ENCODE measurements at places on chromosomes 12 and 14.

DNA sequence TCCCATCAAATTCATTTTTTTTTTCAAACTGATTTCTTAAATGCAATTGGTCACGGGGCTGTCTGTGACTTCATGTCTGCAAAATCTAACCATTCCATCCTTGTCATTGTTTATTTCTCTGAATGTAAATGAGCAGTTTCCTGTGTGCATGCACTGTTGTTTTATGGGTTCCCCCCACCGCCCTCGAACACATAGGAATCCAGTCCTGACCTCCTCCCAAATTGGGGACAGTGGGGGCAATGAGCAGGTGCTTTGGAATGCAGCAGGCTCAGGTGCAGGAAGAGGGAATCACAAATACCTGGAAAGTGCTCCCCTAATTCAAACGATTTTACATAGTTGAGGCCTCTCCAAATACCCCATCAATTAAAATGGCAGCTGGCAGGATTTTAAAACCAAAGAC, 62.6 kb upstream of the ESRRB start:
- no peak for DNase-seq

DNA sequence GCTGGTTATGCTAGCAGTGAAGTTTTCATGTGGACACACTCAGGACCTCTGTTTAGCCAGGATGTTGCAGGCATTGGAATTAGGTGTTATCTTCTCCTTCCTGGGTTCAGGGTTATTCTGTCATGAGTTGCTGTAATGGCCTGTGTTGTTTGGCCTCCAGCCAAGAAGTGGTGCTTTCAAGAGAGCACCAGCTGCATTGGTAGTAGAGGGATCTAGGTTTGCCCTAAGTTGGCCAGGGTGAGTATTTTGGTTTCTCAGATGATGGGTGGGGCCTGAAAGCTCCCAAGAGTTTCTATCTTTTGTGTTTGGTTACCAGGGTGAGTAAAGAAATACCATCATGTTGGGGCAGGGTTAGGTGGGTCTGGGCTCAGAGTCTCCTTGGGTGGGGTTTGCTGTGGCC, 2.7 kb upstream of the GZMH start:
- no peak for DNase-seq

- no peak for DNase-seq
These were observed 310.8 kb downstream of the FUT8 start for GRCh38 chr14:65723348-65723747.

GRCh38 chr12:131635491-131636122, 75.3 kb upstream of the SFSWAP start:
- no peak for DNase-seq

GRCh38 chr14:32710231-32710671, 228.4 kb upstream of the NPAS3 start:
- DNase-seq, result no peak

GRCh38 chr12:130968611-130969010, 14.9 kb downstream of the ADGRD1 start:
- no peak for DNase-seq

- no peak for DNase-seq
These were observed 76.3 kb downstream of the RIMBP2 start for GRCh38 chr12:130639476-130640424.

- DNase-seq, result no peak
These were observed 225.2 kb upstream of the RTL1 start for GRCh38 chr14:101128478-101129321.
